Activated T-helper 2 cell treated with anti-CD3 and anti-CD28 coated beads, Interferon-gamma antibody, Interleukin-2, Interleukin-4, amounts not matched to agents 10 μg/mL and 5 μg/mL and 100 μg/mL, durations not matched to agents 14 hours and 24 hours and 36 hours (primary cell): ENCODE measurements at places on chromosomes 2 and 18.

DNA sequence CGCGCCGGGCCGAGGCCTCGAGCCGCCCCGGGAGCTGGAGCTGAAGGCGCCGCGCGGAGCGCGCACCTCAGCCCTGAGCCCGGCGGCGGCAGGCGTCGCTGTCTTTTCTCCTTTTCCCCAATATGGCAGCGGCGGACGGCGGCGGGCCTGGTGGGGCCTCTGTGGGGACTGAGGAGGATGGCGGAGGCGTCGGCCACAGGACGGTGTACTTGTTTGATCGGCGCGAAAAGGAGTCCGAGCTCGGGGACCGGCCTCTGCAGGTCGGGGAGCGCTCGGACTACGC lies 369 bp downstream of the SMCHD1 start:
- no peak for DNase-seq

GRCh38 chr18:54806526-54806925 lies 21.8 kb upstream of the RAB27B start:
- DNase-seq, result no peak

DNA sequence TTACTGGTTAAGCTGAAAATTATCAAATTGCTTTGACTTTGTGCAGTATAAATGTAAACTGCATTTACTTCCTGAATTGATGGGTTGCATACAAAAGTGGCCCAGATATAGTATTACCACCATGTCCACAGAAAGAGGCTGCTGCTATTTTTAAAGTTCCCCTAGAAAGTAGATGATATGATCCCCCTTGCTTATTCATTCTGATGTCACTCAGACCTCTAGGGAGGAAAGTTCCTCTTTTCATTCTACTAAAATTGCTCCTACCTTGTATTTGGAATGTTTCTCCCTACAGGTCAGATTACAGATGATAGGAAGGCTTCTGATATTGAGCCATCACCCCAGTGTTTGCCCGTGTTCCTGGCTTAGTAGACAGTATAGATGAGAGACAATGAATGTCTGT lies 247.6 kb upstream of the TNP1 start:
- DNase-seq, result no peak

DNA sequence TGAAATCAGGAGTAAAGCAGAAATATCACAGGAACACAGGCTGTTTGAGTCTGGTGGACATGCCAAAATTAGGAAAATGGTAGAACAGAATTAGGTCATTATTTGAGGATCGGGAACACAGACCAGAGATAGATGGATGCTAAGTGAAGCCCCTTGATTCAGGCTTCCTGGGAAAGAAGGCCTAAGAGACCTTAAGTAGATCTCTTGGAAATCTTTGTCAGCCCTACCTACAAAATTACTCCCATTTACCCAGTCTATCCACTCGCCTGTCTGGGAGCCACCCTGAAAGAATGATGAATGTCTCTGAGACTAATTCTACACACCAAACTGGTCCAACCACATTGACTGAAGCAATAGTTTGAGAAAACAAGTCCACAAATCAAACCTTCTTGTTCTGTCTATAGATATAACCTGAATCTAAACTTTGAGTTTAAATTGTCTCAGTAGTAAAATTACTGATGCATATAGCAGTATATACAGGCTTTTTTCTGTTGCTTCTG lies 36.6 kb upstream of the TANK start:
- DNase-seq, result no peak

DNA sequence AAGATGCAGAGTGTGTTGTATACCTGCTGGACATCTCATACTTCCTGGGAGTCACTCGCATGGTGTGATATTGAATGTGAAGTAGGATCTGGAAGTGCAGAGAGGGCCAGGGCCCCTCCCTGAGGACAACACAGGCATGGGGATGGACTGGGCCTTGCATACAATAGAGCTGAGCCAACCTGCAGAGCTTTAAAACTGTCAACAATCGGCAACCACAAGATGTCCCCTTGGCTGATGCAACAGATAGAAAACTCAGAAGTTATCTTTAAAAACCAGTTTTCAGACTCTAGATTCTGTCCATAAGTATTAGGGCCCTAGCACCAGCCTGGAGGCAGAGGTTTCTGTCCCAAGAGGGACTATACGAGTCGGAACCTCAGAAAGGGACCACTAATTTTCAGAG lies 19.7 kb downstream of the EVA1A start:
- no peak for DNase-seq

GRCh38 chr2:156896294-156896693 lies 361.2 kb upstream of the GALNT5 start:
- peak; percentile 52 for DNase-seq

DNA sequence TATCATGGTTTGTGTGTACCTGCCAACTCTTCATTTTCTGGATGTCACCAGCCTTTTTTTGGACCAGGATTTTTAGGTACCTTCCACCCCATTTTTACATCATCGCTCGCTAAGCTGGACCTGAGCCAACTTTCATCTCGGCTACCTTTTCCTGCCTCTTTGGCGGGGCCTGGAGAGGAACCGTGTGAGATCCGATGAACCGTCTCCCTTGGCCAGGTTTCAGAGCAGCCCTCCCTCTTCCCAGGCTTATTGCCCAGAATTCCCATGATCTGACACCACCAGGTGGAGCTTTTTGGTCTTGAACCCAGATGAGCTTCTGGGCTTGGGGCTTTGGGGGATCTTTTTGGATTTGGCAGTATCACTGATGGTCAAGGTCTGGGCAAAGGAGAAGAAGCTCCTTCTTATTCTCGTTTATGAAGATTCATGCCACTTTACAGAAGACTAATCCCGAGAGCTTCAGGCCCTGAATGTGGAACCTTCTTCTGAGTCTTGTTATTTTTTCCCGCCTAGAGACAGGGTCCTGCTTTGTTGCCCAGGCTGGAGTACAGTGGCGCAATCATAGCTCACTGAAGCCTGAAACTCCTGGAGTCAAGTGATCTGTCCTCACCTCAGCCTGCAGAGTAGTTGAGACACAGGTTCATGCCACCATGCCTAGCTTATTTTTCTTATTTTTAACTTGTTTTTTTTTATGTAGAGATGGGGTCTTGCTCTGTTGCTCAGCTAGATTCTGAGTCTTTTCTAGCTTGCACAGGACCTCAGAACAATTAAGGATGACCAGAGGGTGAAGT lies 50.4 kb downstream of the GATA6 start:
- no peak for DNase-seq

DNA sequence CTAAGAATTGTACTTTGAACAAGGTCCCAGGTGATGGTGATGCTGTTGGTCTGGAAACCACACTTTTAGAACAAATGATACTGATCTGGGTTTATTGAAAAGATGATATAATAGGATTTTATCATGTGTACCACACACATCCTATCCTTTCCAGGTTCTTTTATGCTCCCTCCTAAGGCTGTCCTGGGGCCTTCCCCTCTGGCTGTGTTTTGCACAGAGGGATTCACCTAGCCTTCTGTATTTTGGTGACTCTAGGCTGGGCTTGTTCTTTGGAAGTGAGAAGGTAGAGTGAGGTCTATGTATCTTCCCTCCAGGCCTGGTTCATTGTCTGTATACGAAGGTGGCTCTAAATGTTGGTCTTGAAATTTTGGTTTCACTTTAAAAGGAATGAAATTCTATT lies 12.7 kb downstream of the ANXA4 start:
- DNase-seq, result no peak

DNA sequence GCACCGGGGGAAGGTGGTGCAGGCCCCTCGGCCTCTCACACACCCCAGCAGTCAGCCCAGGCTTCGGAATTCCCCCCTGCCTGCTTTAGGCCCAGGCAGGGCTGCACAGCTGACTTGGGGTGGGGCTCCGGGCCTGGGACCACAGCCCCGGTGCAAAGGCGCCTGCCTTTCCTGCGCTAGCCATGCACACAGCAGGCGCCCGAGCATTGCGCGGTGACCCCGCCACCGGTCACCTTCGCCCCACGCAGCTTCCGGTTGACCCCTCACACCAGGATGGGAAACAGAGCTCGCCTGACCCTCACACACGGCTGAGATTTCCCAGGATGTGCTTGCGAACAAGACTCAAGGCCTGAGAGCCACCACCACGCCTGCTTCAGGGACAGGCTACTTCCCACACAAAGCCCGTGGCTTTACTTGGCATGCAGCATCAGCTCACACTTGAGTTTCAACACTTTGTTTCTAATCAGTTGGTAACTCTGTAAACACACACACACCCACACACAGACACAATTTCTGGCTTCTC lies 46.0 kb downstream of the SLC66A2 start:
- no peak for DNase-seq

DNA sequence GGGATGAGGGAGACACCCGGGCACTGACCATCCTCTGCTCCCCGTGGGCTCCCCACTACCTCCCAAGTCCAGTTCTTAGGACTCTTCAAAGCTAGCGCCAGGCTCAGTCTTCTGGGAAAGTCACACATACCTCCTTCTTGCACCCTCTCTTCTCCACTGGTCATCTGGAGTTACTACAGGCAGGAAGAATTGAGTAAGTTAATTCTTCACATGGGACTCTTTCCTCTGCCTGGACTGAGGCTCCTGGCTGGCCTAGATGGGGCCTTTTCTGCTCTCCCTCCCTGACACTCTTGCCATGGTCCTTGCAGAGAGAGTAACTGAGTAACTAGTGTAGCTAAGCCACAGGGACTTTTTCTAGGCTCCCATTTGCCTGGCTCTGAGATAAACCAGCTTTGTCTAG lies 96.5 kb upstream of the CELF4 start:
- DNase-seq, result no peak

DNA sequence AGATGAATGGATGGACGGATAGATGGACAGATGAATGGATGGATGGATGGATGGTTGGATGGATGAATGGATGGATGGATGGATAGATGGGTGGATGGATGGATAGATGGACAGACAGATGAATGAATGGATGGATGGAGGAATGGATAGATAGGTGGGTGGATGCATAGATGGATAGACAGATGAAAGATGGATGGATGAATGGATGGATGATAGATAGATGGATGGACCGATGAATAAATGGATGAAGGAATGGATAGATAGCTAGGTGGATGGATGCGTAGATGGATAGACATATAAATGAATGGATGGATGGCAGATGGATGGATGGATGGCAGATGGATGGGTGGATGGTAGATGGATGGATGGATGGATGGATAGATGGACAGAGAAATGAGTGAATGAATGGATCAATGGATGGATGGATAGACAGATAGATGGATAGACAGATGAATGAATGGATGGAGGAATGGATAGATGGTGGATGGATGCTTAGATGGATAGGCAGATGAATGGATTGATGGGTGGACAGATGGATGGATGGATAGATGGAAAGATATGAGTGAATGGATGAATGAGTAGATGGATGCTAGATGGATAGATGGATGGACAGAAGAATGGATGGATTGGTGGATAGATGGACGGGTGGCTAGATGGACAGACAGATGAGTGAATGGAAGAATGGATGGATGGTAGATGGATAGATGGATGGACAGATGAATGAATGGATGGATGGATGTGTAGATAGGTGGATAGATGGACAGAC lies 167.9 kb downstream of the TRIM43 start:
- no peak for DNase-seq

GRCh38 chr2:101771910-101772321 lies 74.4 kb downstream of the MAP4K4 start:
- no peak for DNase-seq

GRCh38 chr18:1495387-1495786 lies 590.7 kb downstream of the ADCYAP1 start:
- no peak for DNase-seq

DNA sequence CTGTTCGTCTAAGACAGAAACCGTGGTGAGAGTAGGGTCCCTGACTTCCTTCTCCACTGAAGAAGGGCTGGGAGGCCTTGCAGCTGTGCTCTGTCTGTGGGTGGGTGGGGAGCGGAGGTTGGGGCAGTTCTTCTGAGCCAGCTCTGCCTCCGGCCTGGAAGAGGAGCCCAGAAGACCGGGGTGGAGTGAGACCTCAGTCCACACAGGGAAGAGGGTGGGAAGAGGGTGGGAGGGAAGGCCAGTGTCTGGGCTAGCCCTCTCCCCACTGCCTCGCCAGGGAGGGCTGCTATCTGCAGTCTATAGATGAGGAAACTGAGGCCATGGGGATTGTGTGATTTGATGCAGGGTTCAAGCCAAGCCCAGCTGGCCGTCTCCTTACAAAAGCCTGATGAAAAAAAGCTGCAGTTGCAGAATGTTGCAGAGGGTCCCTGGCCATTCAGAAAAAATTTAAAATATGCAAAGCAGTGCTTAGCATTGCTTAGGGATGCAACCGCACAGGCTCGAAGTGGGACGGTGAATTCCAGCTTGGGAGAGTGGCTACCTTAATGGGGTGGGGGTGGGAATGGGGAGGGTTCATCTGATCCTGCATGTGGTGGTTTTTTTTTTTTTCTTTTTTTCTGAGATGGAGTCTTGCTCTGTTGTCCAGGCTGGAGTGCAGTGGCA lies 181.6 kb upstream of the HS6ST1 start:
- DNase-seq, result no peak

DNA sequence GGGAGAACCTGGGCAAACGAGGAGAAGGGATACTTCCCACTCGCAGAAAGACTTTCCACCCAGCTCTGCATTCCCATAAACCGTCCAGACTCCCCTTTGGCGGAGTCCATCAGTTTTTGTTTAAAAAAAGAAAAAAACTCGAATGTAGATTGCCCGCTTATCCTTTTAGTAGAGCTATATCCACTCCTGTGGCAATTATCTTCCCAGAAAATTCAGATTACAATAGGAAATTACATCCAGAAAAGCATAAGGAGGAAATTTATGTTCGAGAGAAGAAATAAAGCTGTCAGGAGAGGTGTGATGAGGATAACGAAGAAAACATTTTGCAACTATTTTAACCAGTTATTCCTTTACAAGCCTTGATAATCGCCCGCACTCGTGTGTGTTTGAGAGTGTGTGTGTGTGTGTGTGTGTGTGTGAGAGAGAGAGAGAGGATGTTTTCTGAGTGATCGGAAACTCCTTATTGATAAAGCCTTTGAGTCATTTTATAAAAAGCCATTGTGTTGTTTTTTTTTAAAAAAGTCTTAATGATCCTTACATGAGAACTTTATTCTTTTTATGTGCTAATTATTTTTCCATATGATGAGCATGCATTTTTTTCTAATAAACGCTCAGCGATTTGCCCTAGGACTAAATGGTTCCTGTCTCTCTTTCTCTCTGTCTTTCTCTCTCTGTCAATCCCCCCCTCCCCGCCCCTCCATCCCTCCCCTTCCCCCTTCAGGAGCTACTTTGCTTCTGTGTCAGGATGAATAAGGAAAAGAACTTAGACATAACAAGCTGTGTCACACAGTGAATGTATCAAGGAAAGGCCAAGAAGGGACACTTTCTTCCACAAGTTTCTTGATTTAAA lies 1.1 kb upstream of the PPP3R1 start:
- DNase-seq, result peak; percentile 12

- no peak for DNase-seq
Observed at GRCh38 chr18:76455003-76455676, 39.9 kb downstream of the ZNF516 start.

GRCh38 chr18:25456334-25457010 lies 104.5 kb upstream of the ZNF521 start:
- DNase-seq, result no peak

DNA sequence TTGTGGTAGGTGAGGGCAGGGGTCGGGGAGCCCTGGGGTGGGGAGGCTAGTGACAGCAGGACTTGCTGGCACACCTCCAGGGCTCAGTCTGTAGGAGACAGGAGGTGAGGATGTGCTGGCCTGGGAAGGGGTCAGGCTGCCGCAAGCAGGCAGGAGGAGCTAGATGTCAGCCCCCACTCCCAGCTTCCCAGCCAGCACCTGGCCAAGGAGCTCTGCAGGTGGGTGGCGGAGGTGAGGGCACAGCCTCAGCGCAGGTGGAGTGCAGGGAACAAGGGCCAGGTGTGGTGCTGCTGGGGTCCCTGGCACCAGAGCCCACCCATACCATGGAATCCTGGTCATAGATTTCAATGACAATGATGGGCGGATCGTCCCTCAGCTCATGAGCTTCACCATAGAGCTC lies 2.9 kb downstream of the OTOF start:
- DNase-seq, result no peak
